ENCODE measurements at places on chromosomes 1 and 21.

DNA sequence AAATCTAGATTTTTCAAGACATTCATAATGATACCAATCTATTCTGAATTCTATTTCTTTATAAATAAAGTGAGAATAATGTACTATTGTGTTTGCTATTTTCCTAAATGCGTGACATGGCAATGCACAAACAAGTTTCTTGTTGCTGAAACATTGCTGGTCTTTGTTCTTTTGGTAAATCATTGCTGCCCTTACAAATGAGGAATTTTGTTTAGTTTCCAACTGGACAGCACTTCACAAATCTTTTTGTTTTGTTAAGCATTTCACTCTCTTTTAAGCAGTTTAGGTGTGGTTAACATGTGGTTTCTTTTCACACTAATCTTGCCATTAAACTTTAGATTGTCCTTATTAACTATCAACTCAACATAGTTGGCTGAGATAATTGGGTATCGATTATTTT, 94.6 kb downstream of the LRRC7 start:
- DNase-seq, result no peak

- no peak for DNase-seq
Observed at GRCh38 chr1:25118546-25118945, 113.8 kb downstream of the SYF2 start.

DNA sequence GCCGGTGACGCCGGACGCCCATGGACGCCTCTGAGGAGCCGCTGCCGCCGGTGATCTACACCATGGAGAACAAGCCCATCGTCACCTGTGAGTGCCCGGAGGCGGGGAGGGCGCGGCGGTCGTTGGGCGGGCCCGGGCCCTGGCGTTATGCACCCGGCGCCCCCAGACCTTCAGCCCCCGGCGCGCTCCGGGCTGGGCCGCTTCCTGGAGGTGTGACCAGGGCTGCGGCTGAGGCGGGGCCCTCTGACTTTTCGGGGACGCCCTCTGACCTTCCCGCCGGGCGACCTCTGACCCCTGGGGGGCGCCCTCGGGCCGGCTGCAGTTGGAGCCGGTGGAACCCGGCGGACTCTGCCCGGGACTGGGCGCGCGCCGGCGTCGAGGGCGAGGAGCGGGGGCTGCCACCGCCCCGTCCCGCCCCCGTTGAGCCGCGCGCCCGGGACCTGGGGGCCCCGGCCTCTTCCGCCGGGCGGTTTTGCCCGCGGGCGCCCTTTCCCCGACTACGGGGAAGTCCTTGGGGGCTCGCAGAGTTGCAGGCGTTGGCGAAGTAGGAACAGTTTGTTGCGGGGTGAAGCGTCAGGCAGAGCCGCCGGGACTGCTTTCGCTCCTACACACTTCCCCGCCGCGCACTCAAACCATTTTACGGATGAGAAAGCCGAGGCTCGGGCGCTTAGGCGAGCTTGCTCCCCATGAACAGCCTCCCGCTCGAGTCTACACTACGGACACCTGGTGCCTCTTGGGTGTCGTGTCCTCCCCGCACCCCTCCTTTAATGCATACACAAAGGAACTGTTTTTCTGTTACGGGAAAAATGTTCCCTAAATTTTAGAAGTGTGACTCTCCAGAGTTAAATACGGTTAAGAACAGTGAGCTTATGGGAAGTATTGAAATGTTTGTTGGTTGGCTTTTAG, 618 bp downstream of the TRAPPC10 start:
- peak; percentile 79 for DNase-seq

DNA sequence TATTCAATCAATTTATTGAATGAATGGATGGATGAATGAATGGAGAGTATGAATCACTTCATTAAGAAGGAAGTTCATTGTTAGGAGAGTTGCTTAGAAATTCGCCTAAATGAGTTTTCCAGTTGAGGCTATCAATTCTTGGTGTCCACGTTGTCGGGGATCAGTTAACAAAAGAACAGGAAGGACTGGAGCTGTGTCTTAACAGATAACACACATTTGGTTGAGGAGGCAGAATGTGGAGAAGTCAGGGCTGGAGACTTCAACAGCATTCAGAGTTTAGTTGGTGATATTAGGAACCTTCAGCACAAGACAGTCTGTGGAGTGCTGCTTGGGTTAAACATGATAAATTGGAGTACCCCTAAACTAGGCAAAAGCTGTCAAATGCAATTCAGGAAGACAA, 33.7 kb downstream of the ZBTB18 start:
- no peak for DNase-seq

DNA sequence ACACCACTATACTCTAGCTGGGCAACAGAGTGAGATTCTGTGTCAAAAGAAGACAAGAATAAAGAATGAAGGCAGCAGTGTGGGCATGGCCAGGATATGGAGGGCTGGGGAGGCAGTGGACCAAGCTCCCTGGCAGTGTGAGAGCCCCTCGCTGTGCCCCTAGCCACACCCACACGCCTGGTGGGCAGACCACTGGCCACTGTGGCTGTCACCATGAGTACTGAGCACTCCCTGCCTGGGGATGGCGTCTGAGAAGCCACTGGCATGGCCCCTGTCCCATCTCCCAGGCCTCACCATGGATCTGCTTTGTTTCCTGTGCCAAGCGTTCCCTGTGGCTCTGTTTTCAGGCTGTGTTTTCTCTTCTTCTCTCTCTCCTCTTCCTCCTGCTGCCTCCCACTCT, 51.7 kb downstream of the STUM start:
- DNase-seq, result no peak

DNA sequence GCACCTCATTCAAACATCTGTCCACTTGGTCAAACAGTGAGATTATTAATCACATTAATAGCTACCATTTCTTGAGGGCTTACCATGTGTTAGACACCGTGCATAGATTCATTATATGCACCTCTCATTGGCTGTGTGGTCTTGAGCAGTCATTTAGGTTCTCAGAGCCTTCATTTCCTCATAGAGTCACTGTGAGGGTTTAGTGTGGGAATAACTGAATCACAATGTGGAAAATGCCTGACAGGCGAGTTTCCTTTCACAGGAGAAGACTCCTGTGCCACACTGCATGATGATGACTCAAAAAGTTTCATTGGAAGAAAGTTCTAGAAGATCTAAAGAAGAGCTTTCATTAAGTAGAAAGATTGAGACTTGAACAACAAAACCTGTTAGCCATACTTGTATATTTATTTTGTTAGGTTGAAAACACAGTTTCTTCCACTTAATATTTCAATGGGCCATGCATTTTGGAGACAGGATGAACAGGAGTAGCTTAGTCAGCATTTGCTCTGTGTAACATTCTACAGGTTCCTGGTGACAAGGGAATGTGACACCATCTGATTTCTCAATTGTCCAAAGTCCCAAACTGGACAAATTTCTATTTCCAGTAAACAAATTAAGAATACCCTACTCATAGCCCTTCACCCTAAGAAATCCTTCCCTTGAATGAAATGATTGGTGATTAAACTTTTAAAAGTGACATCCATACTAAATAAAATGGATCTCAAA, 45.7 kb downstream of the FYB2 start:
- no peak for DNase-seq

DNA sequence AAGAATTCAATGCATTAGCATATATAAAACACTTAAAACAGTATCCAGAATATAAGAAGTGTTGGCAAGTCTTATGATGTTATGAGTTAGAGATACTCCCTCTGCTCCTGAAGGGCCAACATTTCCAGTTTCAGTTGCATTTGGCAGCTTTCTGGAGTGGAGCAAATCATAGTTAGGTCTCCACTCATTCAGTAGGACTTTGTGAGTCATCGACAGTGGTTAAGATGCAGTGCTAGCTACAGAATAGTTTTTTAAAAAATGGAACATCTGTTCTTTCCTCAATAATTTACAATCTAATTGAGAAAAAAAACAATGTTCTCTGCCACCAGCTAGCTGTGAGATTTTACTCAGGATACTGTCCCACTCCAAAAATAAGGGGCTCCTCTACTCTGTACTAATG, 389.1 kb downstream of the HLX start:
- DNase-seq, result no peak

DNA sequence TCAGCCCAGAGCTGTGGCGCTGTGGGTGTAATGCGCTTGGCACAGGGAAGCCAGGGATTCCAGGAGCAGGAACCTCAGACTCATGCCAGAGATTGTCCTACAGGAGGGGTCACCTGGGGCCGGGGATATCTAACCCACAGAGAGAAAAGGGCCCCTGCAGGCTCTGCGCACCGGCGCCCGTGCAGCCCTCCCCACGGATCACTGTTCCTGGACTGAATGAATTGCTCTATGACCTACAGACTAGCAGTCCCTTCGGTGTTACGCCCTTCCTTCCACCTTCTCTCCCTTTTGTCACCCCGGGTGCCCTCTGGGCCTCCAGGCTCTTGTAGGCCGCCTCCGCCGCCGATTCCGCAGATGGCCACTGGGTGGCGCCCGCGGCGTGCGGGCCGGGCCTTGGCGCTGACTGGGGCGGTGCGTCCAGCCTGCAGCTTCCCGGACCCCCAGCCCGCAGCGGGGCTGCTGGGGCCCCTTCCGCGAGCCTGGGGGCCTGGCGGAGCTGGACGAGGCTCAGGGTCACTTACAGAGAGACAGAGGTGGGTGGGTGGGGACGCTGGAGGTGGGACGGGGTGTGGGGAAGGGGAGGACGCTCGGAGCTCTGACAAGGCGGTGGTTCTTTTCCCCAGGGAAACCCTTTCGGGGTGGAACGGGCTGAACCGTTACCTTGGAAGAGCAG, 101.3 kb downstream of the IER5 start:
- peak; percentile 60 for DNase-seq

- no peak for DNase-seq
Observed at GRCh38 chr21:14763695-14764064, 217.6 kb upstream of the SAMSN1 start.

DNA sequence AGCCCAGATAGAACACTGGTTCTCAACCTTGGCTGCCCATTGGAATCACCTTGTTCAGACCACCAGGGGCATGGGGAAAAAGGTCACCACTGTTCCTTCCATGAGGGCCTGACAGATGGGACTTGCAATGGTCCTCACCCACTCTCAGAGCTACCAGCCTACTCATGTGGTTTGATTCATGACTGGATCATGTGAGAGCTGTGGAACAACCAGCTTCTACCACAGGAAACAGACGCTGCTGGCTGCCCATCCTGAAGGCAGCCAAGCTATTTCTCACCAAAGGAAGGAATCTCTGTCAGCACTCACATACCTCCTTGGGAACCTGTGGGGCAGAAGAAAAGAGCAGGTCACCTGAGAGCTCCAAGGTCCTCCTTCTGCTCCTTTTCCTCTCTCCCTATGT, 53.6 kb downstream of the CAPN8 start:
- no peak for DNase-seq

DNA sequence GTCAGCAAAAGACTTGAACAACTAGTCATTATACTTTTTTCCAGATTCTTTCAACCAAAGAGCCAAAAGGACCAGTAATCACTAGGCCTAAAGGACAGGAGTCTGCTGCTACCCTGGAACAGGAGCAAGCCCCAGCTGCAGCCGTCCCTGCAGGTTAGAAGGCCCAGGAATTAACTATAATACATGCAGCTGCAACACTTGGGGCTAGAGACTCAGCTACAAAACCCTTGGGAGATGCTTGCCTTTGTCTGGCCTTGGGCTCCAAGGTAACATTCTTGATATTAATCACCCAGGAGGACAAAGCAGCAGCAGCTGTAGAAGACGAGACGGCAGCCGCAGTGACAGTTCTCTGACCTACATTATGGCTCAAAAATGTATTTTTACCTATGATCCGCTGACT, 841.2 kb upstream of the ADGRL4 start:
- no peak for DNase-seq

DNA sequence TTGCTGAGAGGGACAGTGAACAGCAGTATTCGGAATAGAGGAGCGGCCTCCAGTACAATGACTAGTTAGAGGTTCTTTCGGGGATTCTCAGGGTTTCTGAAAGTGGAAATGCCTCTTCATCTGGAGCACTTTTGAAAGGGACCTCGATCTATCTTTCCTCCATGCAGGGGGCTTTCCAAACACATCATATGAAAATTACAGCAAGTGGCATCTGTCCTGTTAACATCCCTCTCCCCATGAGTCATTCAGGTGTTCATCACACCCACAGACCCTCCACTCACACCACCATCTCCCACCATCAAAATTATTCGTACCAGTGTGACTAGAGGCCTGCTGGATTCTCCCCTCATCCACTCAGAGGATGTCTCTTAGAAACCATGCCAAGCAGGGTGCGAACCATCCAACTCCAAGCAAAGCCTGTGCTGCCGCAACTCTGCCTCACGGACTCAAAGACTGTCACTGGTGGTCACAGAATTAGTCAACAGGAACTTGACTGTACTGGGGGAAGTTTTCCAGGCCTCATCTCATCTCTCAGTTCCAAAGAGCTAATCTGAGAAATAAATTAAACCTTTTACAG, 211.1 kb downstream of the MRPL39 start:
- no peak for DNase-seq

DNA sequence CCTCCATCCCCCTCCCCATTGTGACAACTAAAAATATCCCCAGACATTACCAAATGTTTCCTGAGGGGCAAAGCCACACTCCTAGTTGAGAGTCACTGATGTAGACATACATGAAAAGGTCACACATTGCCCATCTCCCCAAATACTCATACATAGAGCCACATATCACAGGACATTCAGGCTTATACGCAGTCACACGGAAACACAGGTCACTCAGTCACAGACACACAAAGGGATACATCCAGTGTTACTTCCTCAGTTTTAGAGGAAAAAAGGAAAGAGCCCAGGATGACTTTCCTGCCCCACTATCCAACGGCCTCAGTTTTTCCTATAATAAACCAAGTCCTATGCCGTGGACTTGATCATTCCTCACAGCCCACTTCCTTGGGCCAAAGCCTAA, 1.9 kb downstream of the SLC39A1 start:
- DNase-seq, result no peak

- no peak for DNase-seq
Observed at GRCh38 chr1:58949551-58950220, 165.8 kb upstream of the JUN start.

DNA sequence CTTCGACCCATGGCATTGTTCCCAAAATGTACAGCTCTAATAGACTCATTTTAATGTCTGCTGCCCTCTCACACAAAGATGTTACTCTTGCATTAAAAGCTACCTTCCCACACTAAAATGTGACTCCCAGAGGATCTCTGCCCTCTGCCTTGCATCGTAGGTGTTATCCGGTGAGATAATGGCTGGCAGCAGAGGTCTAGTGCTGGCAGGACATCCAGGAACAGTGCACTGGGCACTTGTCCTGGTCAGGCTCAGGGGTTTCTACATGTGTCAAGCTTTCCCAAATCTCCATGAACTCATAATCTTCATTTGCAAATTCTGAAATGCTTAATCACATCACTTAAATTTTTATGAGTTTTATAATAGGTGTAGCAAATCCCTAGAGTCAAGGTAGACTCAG, 310.6 kb downstream of the LRRIQ3 start:
- DNase-seq, result no peak

- DNase-seq, result peak; percentile 21
Observed at GRCh38 chr1:204975568-204976235, 67.3 kb upstream of the CNTN2 start.

- no peak for DNase-seq
Observed at GRCh38 chr1:7515175-7515574, 255.9 kb upstream of the VAMP3 start.

GRCh38 chr1:5140136-5140535, 485.7 kb downstream of the AJAP1 start:
- DNase-seq, result no peak

GRCh38 chr1:107894605-107895004, 70.4 kb downstream of the VAV3 start:
- no peak for DNase-seq

GRCh38 chr1:241579434-241579833, 47.3 kb downstream of the KMO start:
- DNase-seq, result no peak

- DNase-seq, result no peak
Observed at GRCh38 chr21:32516756-32517649, 68.3 kb downstream of the TCP10L start.

- no peak for DNase-seq
Observed at GRCh38 chr1:59477286-59477685, 180.4 kb downstream of the FGGY start.
